Osteoblast (primary cell): ENCODE measurements at places on chromosomes 7 and 10.
A peak's percentile ranks its signal among the peaks of the same experiment; 100 is the strongest.

DNA sequence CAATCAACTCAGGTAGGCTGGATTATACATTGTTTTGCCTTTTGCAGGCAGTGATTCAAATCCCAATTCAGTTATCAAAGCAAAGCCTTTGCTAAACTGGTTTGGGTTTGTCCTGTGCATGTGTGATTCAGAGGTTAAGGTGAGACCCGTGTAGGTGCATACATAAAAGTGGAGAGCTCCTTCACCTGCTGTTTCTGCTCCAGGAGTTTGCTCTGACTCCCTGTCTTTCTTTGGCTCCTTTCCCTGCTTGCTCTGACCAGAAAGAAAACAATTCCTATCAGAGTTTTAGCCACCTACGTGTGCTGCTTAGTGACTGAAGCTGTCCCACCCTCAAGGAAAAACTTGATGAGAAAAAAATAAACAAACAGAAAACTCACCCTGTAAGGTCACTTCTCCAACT is 101.1 kb downstream of the TPST1 start:
- no peak for DNase-seq

- no peak for DNase-seq
Observed at GRCh38 chr7:87451187-87451586, 24.3 kb downstream of the ABCB4 start.

DNA sequence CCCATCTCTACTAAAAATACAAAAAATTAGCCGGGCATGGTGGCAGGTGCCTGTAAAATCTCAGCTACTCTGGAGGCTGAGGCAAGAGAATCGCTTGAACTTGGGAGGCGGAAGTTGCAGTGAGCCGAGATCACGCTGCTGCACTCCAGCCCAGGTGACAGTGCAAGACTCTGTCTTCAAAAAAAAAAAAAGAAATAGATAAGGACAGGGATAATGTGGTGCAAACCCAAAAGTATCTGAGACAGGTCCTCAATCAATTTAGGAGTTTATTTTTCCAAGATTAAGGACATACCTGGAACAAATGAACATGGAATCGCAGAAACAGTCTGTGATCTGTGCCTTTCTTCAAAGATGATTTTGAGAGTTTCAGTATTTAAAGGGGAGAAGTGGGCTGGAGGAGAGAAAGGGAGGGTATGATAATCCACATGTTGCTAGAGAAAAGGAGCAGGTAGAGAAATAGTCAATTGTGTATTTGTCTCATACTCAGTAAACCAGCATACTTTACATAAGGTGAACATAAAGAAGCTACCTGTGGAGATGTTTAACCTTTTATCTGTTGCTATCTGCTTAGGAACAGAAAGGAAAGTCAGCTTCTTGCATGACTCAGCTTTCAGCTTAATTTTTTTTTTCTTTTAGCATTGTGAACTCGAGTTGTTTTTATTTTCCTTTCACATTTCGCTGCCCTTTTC is 4.9 kb upstream of the MTPN start:
- no peak for DNase-seq

- no peak for DNase-seq
Observed at GRCh38 chr7:40909346-40909980, 774.7 kb downstream of the SUGCT start.

- DNase-seq, result no peak
Observed at GRCh38 chr7:12389089-12389700, 14.5 kb downstream of the VWDE start.

GRCh38 chr7:52317921-52318320 is 717.5 kb upstream of the POM121L12 start:
- DNase-seq, result no peak

- DNase-seq, result peak; percentile 21
Observed at GRCh38 chr7:81926154-81926553, 156.3 kb upstream of the HGF start.

DNA sequence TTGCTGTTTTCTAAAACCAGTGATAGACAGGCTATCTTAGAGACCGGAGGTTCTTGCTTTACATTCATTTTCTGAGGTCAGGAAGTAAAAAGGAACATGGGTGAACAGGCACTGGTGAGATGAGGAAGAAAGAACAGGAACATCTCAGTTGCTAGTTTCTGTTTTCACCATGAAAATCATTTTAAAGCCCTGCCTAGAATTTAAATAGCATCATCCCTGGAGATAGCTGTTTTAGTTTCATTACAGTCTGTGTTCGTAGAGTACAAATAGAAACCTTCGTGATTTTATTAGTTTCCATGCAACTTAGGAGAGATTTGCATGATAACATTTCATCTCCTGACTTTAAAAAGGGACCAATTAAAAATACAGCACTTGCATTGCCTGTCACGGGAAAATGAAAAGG is 14.7 kb downstream of the KCNMA1 start:
- no peak for DNase-seq

GRCh38 chr7:27091105-27091504 is 4.7 kb downstream of the HOXA1 start:
- no peak for DNase-seq

DNA sequence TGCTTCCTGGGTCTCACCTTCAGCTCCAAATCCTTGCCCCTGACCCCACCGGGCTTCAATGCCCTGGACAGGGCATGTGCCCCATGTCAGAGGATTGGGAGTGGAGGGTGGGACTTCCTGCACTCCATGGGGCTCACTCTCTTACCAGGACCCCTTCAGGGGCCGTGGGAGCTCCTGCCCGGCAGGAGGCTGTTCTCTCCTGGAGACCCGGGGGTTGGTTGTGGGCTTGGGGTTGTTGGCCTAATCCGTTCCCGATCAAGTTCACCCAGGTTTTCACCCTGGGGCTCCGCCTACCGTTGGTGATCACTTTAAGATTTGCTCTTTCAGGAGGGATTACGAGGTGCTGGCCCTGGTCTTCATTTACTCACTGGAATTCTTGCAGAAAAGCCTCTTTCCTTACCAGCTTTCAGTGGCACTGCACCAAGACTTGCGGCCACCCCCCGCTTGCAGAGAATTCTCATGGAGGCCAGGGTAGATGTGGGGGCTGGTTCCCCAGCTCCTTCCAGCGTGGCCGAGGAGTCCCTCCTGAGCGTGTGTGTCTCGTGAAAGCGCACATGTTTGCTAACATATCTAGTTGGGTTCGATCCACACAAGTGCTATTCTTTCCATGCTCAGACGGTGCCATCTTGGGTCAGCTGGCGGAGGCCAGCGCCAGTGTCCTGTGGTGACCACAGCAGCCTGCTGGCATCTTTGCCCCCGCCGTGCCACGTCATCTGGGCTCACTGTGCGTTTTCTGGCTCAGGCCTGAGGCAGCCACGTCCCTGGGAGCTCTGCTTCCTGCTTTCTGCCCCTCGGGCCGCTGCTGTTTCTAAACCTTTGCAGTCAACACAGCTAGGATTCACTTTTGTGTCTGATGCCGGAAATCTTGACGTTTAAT is 15.6 kb downstream of the PWWP2B start:
- peak; percentile 96 for DNase-seq

GRCh38 chr10:104417637-104418292 is 64.1 kb downstream of the CFAP58 start:
- no peak for DNase-seq

GRCh38 chr7:50393076-50393475 is 57.1 kb downstream of the FIGNL1 start:
- no peak for DNase-seq
